Spinal cord (tissue), 10 donors: ENCODE measurements at places on chromosomes 1 and 21. TPM values are rescaled to one million over a fixed set of nuclear protein-coding genes. Genes with fewer than 3 reads are reported as not detected.

The VPS13D gene
- 43.9 TPM for polyA plus RNA-seq

The SLC9C2 gene
- 1.9 TPM for polyA plus RNA-seq

The INAVA gene
- 19.5 TPM for polyA plus RNA-seq

The GJB5 gene
- polyA plus RNA-seq = 0.23 TPM

The TFF2 gene
- polyA plus RNA-seq = not detected

The LCE1E gene
- polyA plus RNA-seq = not detected

The CELA3A gene
- polyA plus RNA-seq = not detected

- DNase-seq = no peak
Observed at GRCh38 chr1:31485166-31485565, 72.2 kb downstream of the SERINC2 start.

GRCh38 chr1:235327559-235328270, at the start of gene ARID4B:
Gene ARID4B (minus strand): TSS chr1:235328179. CDS start chr1:235326919, 1,260 bp downstream.
- DNase-seq = no peak

- peak; percentile 80 for DNase-seq
Observed at GRCh38 chr1:997993-998744, 1.7 kb downstream of the HES4 start.

GRCh38 chr1:112513112-112513870, 4.5 kb downstream of the WNT2B start:
- no peak for DNase-seq

GRCh38 chr1:43042773-43043457, 84.2 kb upstream of the SLC2A1 start:
- DNase-seq = no peak

- DNase-seq = no peak
Observed at GRCh38 chr1:200561856-200562214, 58.7 kb downstream of the KIF14 start.

DNA sequence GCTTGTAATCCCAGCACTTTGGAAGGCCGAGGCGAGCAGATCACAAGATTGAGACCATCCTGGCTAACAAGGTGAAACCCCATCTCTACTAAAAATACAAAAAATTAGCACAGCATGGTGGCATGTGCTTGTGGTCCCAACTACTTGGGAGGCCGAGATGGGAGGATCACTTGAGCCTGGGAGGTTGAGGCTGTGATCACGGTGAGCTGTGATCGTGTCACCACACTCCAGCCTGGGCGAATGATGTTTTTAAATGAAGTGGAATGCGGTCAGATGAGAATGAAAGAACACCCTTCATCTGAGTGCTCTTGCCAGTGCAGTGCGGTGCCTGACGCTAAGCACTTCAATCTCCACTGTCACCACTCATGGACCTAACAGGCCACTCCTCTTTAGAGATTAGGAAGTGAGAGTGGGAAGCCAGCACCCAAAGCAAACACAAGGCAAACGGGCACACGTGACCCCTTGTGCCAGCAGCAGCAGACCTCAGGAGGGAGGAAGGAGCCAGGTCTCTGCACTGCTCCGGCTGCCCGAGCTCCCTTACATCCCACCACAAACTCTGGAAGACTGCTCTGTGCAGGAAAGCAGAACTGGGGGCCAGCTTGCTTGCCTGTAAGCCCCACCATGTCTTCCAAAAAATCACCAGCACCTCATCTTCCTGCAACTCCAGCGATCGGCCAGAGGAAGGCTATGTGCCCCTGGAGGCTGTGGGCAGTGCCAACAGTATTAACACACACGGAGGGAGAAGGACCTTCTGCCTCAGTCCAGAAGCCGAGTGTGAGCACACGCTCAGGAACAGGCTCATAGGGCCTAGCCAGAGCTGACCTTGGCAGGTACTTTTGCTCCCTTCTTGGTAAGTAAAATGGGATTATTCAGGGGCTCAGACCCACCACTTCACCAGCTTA, 9.7 kb downstream of the CTNNBIP1 start:
- no peak for DNase-seq

DNA sequence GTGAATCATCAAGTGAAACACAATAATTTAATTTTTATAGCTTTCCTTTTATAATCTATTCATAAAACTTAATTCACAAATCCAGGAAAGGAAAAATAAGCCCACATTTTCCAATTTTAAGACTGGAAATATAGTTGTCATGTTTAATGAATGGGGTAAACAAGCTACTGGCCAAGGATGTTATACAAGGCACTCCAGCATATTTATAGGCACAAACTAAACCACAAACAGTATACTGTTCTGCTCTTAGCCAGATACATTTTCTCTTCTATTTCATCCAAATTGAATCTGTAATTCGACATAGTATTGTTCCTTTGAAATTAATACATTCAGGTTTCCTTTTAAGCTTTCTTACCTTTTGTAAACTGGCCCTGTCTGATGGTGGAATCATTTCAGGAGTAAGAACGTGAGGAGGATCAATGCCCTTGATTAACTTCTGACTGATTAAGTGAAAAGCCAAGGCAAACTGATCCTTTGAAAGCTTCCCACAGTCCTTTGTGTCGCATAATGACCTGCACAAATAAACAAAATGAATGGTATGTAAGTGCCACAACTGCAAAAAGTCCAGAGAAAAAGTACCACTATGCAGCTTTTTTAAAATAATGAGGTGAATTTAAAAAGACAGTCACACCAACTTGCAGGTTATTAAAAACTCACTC, 74.4 kb downstream of the EPS15 start:
- no peak for DNase-seq

GRCh38 chr1:220298470-220299205, 26.4 kb upstream of the RAB3GAP2 start:
- no peak for DNase-seq

- no peak for DNase-seq
Observed at GRCh38 chr1:25537153-25537831, 6.1 kb upstream of the LDLRAP1 start.

DNA sequence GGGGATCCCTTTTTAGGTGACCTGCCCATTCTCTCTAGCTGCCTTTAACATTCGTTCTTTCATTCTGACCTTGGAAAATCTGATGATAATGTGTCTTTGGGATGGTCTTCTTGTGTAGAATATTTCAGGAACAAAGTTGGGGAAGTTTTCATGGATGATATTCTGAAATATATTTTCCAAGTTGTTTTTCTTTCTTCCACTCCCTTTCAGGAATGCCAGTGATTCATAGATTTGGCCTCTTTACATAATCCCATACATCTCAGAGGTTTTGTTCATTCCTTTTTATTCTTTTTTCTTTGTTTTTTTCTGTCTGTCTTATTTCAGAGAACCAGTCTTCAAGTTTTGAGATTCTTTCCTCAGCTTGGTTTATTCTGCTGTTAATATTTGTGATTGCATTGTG, 13.9 kb upstream of the SCMH1 start:
- no peak for DNase-seq

DNA sequence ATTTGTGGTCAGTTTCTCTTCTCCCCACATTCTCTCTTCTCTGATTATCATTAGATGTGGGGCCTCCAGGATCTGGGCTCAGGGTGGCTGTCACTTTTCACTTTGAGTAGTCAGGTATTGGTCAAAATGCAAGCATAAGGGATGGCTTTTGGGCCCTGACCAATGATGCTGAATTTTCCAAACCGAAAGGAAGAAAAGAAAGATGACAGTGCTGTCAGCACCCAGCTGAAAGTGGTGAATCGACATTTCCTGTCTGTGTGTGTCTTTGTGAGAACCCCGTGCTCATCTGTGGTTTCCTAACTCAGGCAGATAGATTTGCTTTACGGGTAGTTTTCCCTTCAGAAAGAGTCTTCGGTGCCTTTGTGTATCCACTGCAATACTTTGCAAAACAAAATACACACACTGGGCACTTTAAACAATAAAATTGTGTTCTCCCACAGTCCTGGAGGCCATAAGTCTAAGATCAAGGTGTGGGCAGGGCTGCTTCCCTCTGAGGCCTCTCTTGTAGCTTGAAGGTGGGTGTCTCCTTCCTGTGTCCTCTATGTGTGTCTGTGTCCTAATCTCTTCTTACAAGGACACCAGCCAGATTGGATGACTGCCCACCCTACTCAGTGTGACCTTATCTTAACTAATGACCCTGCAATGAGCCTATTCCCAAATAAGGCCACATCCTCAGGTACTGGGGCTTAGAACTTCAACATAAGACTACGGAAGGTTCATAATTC, 274.8 kb upstream of the AJAP1 start:
- DNase-seq = no peak

DNA sequence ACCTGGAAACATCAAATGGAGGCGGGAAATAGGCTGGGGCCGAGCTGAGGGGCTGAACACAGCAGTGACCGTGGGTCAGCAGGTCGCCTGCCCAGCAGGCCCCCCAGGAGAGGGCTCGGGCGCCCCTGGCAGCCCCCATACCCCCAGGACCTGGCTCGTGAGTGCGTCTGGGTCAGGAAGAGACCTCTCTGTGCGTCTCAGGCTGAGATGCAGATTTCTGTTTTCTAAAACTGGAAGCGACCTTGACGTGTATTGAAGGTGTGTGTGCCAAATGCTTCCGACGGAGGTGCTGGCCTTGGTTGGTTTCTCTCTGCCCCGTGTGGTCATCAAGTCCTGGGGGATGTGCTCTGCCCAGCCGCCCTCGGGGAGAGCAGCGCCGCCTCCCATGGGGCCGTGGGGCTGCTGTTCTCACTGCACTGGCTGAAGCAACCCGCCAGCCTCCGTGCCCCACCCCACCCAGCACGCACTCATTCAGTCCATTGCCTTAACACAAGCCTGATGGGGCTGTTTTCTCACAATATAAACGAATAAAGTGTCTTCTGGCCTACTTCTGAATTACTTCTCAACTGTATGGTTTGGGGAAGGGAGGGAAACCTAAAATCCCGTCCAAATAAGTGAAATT, 7.4 kb downstream of the PEX10 start:
- DNase-seq = no peak

DNA sequence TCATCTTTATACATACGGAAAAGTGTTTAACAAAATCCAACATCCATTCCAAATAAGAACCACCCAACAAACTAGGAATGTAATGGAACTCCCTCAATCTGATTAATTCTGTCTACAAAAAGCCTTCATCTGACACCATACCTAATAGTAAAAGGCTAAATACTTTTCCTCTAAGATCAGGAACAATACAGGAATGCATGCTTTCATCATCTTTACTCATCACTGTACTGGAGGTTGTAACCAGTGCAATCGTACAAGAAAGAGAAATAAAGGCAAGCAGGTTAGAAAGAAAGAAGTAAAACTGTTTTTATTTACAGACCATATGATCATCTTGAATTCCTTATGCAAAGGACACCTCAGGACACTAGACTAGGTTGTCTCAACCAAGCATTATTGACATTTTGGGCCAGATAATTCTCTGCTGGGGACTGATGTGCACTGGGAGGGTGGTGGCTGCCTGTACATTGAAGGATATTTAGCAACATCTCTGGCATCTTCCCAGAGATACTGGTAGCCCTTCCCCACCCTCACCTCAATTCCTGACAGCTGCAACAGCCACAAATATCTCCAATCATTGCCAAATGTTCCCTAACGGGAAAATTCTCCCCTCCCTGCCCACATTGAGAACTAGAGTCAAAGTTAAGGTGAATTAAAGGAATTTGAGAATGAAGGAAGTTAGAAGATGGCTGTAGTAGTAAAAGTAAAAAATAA, 30.6 kb upstream of the INSL5 start:
- no peak for DNase-seq

DNA sequence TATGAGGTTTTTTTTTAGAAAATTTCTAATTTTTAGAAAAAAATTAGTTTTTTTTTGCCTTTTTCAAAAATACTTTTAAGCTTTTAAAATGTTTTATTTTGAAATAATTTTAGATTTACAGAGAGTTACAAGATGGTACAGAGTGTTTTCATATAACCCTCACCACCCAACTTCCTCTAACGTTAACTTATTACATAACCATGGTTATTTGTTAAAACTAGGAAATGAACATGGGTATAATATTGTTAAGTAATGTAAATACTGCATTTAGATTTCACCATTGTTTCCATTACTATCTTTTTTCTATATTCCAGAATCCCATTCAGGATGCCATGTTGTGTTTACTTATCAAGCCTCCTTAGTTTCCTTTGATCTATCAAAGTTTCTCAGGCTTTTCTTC, 45.2 kb upstream of the ST6GALNAC3 start:
- no peak for DNase-seq
